T-helper 1 cell (primary cell): ENCODE measurements at places on chromosomes 5 and 9.

DNA sequence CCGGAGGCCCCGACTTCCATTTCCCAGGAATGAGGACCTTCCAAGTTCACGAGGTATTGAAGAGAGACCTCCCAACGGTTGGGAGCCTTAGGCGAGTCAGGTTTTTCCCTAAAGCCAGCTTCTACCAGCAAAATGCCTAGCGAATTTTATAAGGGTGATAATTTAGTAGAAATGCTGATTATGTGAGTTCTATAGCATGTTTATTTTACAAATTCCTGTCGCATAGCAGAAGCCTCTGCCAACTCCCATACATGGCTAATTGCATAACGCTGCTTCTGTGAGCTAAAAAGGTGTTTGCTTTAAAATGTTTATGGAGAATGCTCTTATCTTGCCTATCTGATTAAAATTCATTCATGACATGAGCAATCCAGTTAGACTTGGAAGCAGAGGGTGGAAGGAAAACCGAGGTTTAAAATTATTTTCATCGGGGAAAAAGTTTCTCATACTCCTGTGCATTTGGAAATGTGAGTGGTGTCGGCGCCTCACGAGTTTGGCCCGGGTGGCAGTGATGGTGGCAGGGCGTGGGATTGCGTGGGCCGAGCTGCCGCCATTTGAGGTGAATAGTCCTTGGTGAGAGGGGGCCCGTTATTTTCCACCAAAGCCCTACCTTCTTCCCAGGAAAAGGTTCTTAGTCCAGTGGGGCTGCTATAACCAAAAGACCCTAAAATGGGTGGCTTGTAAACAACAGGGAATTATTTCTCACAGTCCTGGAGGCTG, 104.4 kb upstream of the FCN2 start:
- no peak for DNase-seq

DNA sequence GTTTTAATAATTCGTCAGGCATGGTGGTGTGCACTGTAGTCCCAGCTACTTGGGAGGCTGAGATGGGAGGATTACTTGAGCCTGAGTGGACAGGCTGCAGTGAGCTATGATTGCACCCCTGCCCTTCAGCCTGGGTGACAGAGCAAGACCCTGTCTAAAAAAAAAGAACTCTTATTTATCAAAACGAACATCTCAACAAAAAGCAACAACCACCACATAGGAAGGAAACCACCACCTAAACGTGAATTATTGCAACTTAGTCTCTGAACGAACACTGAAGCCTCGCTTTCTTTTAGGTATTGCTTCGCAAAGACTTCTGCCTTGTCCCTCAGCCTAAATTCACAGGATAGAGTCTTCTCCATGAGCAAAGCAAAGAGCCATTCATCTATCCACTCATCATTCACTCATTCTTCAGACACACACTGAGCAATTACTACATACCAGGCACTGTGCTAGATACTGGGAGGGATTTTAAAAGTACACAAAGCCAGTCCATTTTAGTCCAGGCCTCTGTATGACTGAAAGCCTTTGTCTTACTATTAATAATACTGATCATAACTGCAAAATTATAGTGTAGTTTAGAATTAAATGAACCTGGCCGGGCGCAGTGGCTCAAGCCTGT, 57.4 kb downstream of the THBS4 start:
- no peak for DNase-seq

DNA sequence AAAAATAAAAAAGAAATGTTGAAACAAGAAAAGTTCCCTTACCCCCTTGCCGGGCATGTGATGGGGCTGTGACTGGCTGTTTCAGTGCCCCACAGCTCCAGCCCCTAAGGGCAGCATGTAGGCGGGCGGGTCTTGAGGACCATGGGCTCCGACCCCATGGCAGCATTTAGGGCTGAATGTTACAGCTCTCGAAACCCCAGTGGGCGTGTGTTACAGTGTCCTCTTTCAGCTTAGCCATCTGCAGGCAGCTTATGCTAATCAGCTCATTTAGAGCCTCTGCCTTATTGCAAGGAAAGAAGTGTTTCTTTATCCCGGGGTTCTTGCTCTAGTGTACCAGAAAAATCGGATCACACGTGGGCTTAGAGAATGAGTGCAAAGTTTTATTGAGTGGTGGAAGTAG, 497.4 kb upstream of the CYLC2 start:
- no peak for DNase-seq

DNA sequence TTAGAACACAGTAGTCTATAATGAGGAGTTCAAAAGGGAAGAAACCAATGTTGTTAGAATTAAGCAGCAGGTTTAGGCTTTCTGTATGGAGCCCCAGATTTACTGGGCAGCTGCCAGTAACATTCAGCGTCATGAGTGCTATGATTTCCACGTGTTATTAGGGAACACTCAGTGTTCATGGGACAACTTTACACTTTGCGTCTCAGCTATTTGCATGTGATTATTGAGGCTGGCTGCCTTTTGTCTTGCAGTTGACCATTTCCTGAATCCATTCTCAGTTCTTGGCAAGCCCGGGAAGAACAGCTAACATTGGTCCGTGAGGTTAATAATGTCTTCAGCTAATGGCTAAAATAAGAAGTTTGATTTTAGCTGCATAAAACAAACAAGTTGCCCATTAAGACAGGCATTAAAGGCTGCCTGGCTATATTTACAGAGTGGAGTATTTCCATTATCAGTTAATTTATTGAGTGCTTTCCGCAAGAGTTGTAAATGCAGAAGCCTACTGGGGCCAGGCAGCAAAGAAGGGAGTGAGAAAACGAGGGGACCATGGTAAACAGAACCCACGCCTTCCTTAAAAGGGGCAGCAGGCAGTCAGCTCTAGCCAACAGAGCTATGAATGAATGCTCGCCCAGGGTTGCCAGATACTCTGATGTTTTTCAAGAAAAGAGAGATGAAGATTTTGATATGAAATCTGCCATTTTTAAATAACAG, 120.9 kb downstream of the PIP5K1B start:
- DNase-seq: no peak

DNA sequence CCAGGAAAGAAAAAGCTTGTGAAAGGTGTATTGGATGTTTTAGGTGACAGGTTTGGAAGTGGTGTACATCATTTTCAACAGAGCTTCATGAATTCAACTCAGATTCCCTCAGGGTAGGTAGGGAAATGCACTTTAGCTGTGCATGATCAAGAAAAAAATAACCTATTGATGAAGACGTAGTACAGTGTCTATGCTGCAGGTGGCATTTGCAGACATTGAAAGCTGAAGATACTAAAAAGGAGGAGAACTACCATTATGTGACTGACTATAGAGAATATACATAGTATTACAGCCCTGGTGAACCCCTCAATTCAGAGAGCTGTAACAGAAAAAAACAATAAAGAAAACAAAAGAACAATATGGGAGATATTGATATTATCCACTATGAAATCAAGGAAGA, 2344.7 kb upstream of the ACO1 start:
- no peak for DNase-seq
